Jurkat, Clone E6-1 (cell line): ENCODE measurements at places on chromosomes 3 and 15.

- DNase-seq, result no peak
These were observed 171.5 kb upstream of the GOLIM4 start for GRCh38 chr3:168267179-168267578.

DNA sequence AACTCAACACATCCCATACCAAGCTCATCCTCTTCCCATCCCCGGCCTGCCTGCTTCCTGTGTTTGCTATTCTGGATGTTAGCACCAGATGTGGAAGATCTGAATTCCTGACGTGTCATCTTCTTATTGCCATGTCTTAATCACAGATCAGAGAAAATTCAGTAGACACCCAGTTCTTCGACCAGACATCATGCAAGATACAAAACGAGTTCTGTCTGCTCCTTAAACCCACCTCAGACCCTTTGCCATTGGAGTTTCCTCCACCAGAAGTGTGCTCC lies 52.0 kb downstream of the FGD5 start:
- no peak for DNase-seq

DNA sequence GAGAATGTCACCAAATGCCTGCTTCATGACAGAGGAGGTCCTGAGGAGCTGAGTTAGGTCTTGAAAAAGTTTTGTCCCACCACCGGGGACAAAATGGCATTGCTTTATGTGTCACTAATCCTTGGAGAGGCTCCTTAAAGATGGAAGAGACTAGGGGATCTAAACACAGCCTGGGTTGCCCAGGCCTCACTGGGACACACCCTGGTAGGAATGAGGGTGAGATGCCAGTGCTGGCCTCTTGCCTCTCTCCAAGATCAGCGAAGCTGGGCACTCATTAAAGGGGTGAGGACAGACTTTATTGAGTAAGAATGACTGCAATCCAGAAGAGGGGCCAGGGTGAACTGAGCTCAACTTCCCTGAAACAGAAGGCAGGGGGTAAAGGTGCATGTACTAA lies 58.5 kb upstream of the KLF13 start:
- no peak for DNase-seq

GRCh38 chr3:183244981-183245476 lies 8.0 kb upstream of the B3GNT5 start:
- no peak for DNase-seq

DNA sequence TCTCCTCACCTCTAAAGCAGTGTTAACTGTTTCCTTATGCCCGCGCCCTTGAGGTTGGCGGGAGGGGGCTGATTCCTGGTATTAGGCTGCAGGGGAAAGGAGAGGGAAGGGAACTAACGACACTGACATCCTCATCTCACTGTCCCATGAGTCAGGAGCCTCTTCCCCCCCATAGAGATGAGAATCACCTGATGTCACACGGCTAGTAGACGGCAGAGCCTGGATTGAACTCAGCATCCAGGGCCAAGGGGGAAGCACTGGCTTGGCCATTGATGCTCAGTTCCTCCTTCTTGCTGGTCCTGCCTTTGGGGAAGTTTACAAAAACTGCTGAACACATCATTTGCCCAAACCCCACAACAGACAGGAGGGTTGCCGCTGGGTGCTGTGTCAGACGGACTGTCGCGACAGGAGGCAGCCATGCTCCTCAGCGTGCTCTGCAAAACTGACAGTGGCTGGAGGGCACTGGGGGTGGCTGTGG lies 38.5 kb downstream of the IDH2 start:
- DNase-seq, result no peak

GRCh38 chr3:197132916-197133530 lies 103.4 kb upstream of the MELTF start:
- no peak for DNase-seq

DNA sequence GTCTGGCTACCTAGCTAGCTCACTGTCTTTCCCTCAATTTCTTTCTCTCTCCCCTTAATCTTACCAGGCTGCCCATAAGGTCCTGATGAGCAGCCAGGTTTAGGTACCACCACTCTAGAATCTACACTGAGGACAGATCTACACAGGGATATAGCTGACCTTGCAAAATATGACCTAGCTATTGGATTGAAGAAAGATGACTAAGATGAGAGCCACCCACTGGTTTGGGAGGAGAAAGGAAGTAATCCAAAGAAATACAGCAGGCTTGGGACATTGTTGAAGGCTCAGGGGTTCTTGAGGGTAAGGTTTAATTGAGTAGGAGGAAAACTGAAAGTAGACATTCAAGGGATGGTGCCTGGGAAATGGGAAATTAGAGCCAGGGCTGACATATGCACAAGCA lies 142.0 kb upstream of the TMC3 start:
- DNase-seq, result no peak

GRCh38 chr3:195260280-195260905 lies 10.6 kb downstream of the XXYLT1 start:
- DNase-seq, result no peak

DNA sequence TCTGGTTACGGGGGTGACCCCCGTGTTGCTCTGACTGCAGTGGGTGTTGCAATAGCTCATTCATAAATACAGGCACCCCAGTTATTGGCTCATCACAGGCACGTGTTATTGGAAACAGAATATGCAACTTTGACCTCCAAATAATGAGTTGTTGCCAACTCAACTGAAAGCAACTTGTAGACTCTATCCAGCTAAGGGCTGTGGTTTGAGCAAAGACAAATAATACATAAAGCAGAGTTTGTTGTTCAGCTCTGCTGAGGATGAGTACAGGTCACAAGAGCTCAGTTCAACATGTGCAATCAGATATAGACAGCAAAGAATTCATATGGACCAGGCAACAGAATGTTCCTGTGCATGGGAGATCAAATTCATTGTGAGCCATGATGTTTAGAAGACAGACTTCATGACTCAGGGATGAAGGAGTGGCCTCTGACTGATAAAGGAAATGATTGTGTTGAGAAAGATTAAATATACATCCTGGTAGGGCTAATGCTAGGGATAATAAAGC lies 87.6 kb upstream of the LRIG1 start:
- DNase-seq, result no peak

GRCh38 chr15:44066211-44066827 lies 128.8 kb downstream of the FRMD5 start:
- peak; percentile 54 for DNase-seq

GRCh38 chr15:82850731-82851130 lies 41.3 kb downstream of the WHAMM start:
- DNase-seq, result peak; percentile 78

GRCh38 chr3:185059766-185060165 lies 93.1 kb downstream of the C3orf70 start:
- DNase-seq, result no peak

DNA sequence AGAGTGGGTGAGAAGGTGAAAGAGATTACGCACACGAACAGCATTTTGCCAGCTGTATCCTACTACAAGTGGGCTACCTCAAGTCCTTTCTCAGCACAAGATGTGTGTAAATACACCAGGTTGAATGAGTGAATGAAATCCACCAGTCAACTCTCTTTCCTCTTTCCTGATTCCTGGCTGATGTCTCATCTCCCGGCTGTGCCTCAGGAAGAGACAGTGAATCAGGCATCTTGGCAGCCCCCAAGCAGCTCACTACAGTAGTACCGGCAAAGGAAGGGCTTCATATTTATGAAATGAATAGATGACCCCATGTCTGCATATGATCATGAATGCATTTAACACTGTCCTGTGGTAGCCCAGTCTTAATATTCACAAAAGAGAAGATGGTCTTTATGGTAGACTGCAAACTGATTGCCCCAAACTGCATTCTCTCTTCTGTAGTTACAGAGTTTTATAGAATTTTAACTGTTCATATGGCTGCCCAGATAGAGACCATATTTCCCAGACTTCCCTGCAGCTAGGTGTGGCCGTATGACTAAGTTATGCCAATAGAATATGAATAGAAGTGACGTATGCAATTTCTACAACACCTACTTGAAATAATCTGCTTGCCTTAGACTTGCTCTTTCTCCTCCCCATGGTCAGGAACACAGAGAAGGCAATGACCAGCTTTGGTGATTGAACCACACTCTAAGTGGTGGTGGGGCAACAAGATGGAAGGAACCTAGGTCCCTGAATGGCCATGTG lies 22.7 kb downstream of the MGLL start:
- no peak for DNase-seq

- DNase-seq, result no peak
These were observed 37.7 kb upstream of the SAMMSON start for GRCh38 chr3:69961706-69962439.

DNA sequence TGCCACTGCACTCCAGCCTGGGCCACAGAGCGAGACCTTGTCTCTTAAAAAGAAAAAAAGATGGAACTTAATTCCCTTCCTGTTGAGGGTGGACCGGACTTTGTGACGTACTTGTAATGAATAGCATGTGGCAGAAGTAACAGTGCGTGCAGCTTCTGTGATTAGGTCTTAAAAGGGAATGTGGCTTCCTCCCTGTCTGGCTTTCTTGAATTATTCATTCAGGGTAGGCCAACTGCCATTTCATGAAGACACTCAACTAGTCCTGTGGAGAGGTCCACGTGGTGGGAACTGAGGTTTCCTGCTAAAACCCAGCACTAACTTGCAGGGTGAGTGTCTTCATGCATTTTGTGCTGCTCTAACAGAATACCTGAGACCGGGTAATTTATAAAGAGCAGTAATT lies 98.9 kb upstream of the PIAS1 start:
- DNase-seq, result peak; percentile 92

GRCh38 chr3:99332718-99333117 lies 305.7 kb upstream of the COL8A1 start:
- no peak for DNase-seq

GRCh38 chr15:86555939-86556338 lies 476.3 kb downstream of the AGBL1 start:
- DNase-seq, result no peak

DNA sequence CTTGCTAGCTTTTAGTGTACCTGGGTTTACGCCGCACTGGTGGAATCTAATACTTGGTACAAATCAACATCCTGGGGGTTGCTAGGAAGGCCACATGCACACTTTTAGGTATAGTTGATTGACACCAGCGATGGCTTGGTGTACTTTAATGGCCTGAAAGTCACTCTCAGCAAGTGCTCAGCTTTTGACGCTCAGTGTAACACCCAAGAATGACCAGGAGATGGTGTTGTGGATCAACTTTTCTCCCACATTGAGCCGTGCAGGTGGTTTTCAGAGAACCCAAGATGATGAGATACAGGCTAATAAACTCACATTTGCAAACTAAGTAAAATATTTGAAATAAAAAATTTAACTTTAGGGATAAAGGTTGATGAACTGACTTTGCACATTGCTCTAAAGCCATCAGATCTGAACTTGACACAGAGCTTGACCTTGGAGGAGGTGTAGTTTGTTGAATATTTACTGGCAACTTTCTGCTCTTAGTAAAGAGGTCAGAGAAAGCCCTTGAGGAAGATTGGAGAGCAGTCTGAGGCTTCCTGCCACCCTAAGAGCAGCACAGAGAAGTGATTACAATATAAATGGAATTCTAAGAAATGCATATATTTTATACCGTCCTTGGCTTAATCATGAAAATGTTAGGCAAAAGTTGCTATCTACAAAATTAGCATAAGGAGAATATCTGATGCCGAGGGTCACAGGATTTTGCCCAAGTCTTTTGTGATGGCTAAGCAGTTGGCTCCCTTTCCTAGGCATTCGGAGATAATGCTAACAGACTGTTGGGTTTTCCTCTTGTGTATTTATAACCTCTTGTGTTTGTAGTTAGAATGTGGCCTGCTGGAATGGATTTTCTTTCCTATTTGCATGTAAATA lies 143.4 kb upstream of the RASGRP1 start:
- peak; percentile 62 for DNase-seq

DNA sequence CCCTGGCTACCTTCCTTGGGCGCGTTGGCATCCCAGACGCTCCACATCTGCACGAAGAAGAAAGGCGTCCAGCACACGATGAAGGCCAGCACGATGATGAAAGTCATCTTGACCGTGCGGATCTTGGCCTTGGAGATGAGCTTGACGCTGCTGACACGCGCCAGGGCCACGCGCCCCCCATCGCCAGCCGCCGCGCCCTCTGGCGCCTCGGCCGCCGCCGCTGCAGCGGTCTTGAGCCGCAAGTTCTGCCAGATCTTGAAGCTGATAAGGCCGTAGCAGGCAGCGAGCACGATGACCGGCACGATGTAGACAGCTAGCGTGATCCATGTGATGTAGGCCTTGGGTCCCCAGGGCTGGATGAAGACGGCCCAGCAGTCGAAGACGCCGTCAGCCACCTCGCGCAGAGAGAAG lies 2.2 kb downstream of the OXTR start:
- DNase-seq, result no peak

- DNase-seq, result no peak
These were observed 85.0 kb downstream of the CYP19A1 start for GRCh38 chr15:51253366-51253765.

- no peak for DNase-seq
These were observed 23.0 kb downstream of the BUB1B start for GRCh38 chr15:40183636-40184463.

DNA sequence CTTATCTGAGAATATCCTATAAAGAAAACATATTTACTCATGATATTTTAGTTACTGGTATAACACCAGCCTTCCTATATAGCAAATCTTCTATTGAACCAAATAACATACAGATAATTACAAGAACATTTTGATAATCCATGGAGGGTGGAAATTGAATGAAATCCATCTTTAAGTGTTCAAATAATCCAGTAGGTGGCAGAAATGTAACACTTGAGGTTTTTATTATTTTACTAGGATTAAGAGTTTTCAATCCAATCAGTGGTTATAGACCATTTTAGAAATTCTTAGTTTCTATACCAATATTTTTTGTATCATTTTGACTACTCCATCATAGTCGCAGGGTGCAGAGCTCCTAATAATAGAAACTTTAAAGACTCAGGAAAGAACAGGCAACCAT lies 101.9 kb upstream of the KCNH8 start:
- no peak for DNase-seq

DNA sequence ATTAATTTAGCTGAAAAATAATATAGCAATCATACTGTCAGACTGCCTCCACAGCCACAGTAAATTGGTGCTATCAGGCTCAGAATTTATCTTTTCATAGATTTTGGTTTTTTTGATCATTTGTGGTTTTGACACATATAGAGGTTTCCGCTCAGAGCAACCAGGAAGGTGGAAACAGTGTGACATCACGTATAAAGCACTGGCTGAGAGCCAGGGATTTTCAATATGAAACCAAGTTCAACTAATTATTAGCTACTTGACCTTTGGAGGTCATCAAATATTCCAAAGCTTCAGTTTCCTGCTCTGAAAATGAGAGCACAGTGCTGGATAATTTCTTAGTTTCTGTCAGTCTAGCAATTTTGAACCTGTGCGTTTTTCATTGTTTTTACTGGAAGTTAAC lies 433.8 kb upstream of the SUCLG2 start:
- peak; percentile 53 for DNase-seq

DNA sequence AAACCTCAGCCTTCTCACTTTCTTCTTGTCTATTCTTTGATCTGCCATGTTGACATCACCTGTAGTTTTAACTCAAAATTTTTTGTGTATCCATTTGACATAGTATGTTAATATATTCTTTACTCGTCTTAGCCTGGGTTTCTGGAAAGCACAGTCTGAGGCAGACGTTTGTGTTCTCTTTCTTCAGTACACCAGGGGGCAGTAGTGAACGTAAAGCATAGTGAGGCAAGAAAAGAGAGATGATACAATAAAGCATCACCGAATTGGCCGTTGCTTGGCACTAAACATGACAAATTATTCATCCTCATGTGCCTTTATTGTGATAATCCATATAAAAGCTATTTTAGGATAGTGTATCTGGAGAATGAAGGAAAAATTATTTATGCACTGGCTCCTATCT lies 141.0 kb upstream of the MYRIP start:
- peak; percentile 41 for DNase-seq

GRCh38 chr15:67241132-67241855 lies 13.2 kb downstream of the AAGAB start:
- DNase-seq, result no peak
